CD14-positive monocyte (primary cell): ENCODE measurements at places on chromosomes 11 and 22.
A peak's percentile ranks its signal among the peaks of the same experiment; 100 is the strongest.

DNA sequence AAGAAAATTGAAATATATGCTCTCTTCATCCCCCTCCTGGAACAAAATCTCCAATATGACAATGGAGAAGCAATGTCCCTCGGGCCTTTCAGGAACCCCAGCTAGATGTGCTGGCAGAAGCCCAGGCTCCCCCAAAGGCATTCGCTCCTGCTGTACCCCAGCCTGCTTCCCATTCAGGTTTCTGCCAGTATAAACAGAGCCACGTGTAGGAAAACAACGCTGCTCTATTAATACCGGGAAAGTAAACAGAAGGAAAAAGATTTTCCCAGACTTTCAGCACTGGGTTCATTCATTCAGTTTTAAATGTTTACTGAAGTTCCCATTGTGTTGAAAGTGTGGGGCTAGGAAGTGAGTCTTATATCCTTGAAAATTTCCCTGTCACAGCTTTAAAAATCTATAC, 147.1 kb downstream of the CADM1 start:
- no peak for DNase-seq
- H3K27ac ChIP-seq: no peak overlapping the region
- H3K4me1 ChIP-seq: no peaks in the 10 kb centered on the region

DNA sequence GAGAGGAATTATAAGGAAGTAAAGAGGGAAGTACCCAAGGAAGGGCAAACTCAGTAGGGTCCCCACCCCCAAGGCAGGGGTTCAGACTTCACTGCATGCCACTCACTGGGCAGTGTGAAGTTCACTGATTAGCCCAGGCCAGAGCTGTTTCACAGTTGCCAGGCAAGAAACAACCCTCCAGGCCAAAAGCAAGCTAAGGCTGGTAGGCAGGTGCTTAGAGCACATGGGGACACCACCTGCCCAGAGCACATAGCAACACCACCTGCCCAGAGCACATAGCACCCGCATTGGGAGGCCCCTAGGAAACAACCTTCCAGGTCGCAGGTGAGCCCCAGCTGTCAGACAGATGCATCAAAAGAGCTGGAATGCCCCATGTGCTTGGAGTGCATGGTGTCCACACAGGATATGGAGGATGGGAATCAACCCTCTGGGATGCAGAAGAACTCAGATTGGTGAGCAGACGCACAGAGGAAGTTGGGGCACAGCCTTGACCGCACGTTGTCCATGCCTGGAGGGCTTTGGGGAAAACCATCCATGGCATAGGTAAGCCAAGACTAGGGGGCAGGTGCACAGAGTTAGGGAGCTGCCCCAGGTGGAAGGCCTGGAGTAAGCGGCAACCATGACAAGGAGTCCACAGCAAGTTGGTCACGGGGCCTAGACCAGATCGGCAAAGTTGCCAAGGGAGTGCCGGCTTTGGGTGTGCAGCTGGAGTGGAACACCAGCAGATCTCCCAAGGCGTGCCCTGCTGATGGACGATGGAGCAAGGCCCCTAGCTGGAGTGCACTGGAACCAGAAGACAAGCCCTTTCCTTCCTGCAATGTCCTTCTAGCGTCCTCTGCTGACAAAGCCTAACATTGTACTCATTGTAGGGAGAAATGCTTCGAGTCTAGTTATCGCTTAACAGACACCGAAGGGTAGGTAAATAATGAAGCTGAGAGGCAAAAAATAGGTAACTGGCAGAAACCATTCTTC, 7.8 kb upstream of the TMEM216 start:
- no peak for DNase-seq
- no peaks in the 10 kb centered on the region for H3K36me3 ChIP-seq
- no peaks in the 10 kb centered on the region for H3K27me3 ChIP-seq

- no peaks in the 10 kb centered on the region for H3K27me3 ChIP-seq
- H3K4me1 ChIP-seq: peaks cover 7% of the 10 kb centered on the region
- H3K4me3 ChIP-seq: no peak overlapping the region
- H3K27ac ChIP-seq: no peak overlapping the region
- peaks cover 51% of the 10 kb centered on the region for H3K36me3 ChIP-seq
- DNase-seq: no peak
These were observed 6.1 kb downstream of the DCUN1D5 start for GRCh38 chr11:103085758-103086365.

DNA sequence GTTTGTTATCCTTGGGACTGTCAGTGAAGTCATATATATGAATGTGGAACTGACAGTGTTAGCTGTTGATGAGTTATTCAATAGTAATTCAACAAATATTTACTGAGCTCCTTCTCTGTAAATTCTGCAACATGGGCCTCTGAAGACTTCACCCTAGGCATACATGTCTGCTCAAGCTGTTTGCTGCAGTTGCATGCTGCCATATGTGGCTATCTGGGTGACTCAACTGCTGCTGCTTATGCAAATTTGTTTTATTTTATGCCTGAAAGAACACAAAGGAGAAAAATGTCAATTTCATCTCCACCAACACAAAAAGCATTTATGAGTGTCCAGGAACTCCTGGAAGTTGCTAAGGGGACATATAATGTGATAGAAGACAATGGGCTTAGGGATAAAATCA, 417.6 kb downstream of the AASDHPPT start:
- H3K36me3 ChIP-seq: no peaks in the 10 kb centered on the region
- no peak overlapping the region for H3K4me3 ChIP-seq
- DNase-seq: no peak
- H3K27ac ChIP-seq: no peak overlapping the region

GRCh38 chr11:125005491-125005890, 51.5 kb downstream of the CCDC15 start:
- H3K27me3 ChIP-seq: no peaks in the 10 kb centered on the region
- no peak overlapping the region for H3K4me3 ChIP-seq
- peaks cover 32% of the 10 kb centered on the region for H3K36me3 ChIP-seq

GRCh38 chr11:27933992-27934829, 173.7 kb downstream of the KIF18A start:
- no peaks in the 10 kb centered on the region for H3K27me3 ChIP-seq
- DNase-seq: no peak
- H3K27ac ChIP-seq: no peak overlapping the region
- no peaks in the 10 kb centered on the region for H3K36me3 ChIP-seq
- H3K4me1 ChIP-seq: no peaks in the 10 kb centered on the region

GRCh38 chr11:62546929-62547625, 471 bp upstream of the AHNAK start:
- H3K4me1 ChIP-seq: peaks cover 54% of the 10 kb centered on the region
- DNase-seq: peak; percentile 57
- H3K27me3 ChIP-seq: no peaks in the 10 kb centered on the region
- H3K27ac ChIP-seq: peak overlapping the region; percentile 21
- H3K4me3 ChIP-seq: peak overlapping the region; percentile 87
- H3K36me3 ChIP-seq: no peaks in the 10 kb centered on the region

DNA sequence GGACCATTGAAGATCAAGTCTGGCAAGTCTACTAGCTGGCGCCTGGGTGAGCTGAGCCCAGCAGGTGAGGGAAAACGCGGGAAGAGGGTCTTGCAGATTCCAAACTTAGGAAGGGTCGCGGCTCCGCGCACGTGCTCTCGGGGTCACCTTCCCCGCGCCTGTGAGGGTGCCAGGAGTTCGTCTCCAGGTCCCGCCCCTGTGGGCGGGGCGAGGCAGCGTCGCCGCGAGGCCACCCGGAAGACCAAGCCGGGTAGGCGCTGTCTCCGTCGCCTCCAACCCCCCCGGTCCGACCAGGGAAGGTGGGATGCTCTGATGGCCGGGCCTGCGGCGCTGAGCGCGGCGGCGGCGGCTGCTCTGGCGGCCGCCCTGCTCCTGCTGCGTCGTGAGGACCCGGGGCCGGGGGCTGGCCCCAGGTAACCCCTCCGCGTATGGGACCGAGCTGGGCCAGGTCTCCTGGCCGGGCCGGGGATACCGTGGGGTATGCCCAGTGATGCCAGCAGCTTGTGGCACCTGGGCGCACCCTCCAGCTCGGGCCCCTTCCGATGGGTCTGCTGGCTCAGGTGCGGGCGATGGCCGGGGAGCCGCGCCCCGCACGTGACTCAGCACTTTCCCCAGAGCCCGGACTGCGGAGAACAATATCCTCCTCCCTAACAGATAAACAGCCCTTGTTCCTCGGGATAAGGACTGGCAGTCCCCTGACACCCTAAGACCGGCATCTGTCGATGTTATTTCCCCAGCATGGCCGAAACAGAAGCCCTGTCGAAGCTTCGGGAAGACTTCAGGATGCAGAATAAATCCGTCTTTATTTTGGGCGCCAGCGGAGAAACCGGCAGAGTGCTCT, at the start of gene HTATIP2:
HTATIP2 (plus strand) TSS at position 215 of the 841 bp plus-strand sequence; CDS start at position 739, 524 bp downstream.
- H3K36me3 ChIP-seq: no peaks in the 10 kb centered on the region
- H3K4me3 ChIP-seq: peak within 1 kb of the TSS; percentile 91
- H3K4me1 ChIP-seq: peaks cover 50% of the 10 kb centered on the region
- H3K27me3 ChIP-seq: no peaks in the 10 kb centered on the region
- H3K27ac ChIP-seq: peak within 1 kb of the TSS; percentile 36

- H3K4me1 ChIP-seq: no peaks in the 10 kb centered on the region
- H3K27ac ChIP-seq: no peak overlapping the region
- no peak overlapping the region for H3K4me3 ChIP-seq
- H3K27me3 ChIP-seq: no peaks in the 10 kb centered on the region
These were observed 1.3 kb upstream of the ISX start for GRCh38 chr22:35064664-35065063.

DNA sequence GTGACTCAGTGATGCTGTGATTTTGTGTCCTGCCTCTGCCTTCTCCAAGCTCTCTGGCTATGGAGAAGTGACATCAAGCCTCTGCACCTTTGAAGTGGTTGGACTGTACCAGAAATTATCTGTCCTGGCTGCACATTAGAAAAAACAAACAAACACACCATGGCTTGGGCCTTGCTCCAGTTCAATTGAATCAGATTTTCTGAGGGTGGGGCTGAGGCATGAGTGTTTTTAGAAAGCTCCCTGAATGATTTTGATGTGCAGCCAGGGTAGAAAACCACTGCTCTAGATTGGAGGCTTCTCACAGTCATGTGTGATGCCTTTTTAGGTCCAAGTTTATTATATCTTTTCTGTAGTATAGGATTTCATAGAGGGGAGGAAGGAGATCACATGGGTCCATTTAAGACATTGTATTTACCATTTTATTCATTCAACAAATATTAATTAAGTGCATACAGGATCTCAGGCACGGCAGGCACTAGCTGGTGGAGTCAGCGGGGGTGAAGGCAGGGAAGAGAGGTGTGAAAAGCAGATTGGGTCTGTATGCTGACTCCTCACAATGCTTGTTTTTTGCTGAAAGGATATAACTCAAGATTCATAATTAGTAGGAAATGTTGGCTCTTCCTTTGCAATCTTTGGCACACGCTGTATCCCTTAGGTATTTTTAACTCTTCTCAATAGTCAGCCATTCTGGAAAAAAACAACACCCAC, 7.1 kb upstream of the VSTM5 start:
- H3K36me3 ChIP-seq: no peaks in the 10 kb centered on the region
- no peak overlapping the region for H3K27ac ChIP-seq
- no peak for DNase-seq
- H3K4me1 ChIP-seq: no peaks in the 10 kb centered on the region
- peaks cover 2% of the 10 kb centered on the region for H3K27me3 ChIP-seq

GRCh38 chr11:72831521-72832300, 17.5 kb downstream of the ATG16L2 start:
- peak overlapping the region; percentile 57 for H3K27ac ChIP-seq
- DNase-seq: peak; percentile 66
- peaks cover 54% of the 10 kb centered on the region for H3K36me3 ChIP-seq
- H3K4me1 ChIP-seq: peaks cover 46% of the 10 kb centered on the region
- no peak overlapping the region for H3K4me3 ChIP-seq

DNA sequence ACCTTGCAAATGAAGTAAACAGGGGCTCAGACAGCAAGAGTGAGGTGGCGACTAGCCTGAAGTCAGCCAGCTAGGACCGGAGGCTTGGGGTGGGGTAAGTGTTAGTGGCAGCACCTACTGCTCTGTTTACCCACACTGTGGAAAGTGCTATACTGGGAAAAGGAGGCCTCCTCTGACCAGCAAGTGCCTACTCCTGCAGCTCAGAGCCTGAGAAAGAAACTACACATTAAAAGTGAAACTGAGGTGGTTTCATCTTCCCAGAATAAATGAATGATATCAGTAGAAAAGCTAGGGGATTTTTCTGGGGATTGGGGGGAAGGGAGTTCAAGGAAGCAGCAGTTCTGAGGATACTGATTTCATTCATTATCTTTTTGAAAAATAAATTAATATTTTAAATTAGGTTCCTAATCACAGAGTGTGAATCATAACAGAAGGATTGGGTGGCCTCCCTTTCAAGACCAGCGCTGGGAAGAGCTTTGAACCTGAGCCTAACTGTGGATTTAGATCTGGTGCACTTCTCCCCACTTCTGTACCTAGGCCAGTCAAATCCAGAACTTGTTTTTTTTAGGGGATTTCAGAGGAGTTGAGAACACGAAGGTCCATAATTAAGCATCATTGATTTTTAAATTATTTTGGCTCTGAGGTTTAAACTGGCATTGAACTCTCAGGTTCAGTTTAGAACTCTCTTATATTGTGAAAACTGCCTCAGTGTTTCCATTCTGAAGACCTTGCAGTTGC, 48.1 kb upstream of the GRAMD1B start:
- no peak overlapping the region for H3K4me3 ChIP-seq
- no peak overlapping the region for H3K27ac ChIP-seq
- no peaks in the 10 kb centered on the region for H3K27me3 ChIP-seq
- no peaks in the 10 kb centered on the region for H3K36me3 ChIP-seq
- H3K4me1 ChIP-seq: no peaks in the 10 kb centered on the region

DNA sequence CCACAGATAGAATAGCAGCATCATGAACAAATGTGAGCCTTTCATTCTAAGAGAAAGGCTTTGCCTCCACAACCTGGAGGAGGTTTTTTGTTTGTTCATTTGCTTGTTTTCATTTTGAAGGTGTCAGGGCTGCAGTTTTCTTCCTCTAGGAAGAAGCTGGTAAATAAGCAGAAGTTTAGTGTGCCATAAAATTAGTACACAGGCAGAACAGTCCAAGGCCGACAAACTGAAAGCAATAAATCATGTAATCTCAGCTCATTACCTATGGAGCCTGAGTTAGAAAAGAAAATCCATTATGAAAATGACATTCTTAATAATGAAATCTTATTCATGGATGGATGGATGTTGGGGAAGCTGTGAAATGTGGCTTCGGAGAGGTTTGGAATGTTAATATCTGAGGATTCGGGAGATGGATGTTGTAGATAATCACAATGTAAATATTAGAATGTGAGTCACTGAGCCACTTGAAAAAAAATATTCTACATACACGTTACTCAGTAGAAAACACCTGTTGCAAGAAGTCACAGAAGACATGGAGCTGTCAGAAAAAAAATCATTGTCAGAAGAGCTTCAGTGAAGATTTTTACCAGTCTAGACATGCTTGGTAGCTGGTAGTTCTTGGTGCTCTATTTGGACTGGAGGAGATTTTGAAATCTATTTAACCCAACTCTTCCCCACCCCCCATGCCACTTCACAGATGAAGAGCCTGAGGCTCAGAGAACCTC, 15.0 kb upstream of the ZDHHC13 start:
- H3K27ac ChIP-seq: no peak overlapping the region
- no peaks in the 10 kb centered on the region for H3K36me3 ChIP-seq
- H3K4me1 ChIP-seq: no peaks in the 10 kb centered on the region
- H3K4me3 ChIP-seq: no peak overlapping the region
- no peak for DNase-seq

DNA sequence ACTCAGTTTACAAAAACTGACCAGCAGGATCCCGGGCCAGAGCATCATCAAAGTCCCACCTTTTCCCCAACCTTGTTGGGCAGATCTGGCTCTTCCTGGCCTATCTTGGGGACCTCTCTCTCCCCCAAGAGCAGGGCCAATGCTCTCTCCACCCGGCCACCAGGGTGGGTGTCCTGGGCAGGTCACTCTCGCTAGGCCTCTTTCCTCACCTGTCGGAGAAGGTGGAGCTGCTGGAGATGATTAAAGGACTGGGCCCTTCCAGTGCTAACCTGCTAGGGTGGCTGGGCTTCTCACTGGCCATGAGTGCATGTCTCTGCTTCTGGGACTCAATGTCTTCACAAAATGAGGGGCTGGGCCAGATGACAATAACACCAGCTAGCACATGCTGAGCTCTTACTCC, 2.9 kb upstream of the CAPN5 start:
- H3K27me3 ChIP-seq: peaks cover 10% of the 10 kb centered on the region
- no peaks in the 10 kb centered on the region for H3K36me3 ChIP-seq
- no peak overlapping the region for H3K27ac ChIP-seq
- no peak for DNase-seq
- H3K4me1 ChIP-seq: peaks cover 13% of the 10 kb centered on the region
- H3K4me3 ChIP-seq: no peak overlapping the region
